ENCODE measurements at places on chromosomes 1 and 21. TPM values are rescaled to one million over a fixed set of nuclear protein-coding genes. Genes with fewer than 3 reads are reported as not detected.

MTX1 gene
- 75.2 TPM for total RNA-seq

GRCh38 chr21:42598159-42598735 lies 55.2 kb upstream of the PDE9A start:
- DNase-seq = no peak

EPHA10 gene
- total RNA-seq = under 0.01 TPM

SWT1 gene
- total RNA-seq = 1.3 TPM

KISS1 gene
- 24.7 TPM for total RNA-seq

DNA sequence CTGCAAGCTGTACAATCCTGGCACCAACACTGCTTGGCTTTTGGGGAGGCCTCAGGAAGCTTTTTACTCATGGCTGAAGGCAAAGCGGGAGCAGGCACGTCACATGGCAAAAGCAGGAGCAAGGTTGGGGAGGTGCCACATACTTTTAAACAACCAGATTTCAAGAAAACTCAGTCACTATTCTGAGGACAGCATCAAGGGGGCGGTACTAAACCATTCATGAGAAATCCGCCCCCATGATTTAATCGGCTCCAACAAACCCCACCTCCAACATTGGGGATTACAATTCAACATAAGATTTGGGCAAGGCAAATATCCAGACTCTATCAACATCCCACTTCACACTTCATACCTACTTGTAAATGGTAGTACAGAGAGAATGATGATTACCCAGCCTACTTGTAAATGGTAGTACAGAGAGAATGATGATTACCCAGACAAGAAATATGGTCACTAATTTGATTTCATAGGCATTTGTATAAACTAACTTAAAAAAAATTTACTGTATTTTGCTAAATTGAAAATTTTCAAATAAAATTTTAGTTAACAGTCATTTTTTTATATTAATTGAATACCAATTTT lies 24.9 kb downstream of the ATP5PF start:
- DNase-seq = no peak

OR2L2 gene
- total RNA-seq = not detected

LCE6A gene
- total RNA-seq = not detected

KCNE2 gene
- not detected for total RNA-seq

GRCh38 chr1:116496380-116496779 lies 74.4 kb downstream of the CD58 start:
- no peak for DNase-seq

PADI3 gene
- 0.07 TPM for total RNA-seq

DNA sequence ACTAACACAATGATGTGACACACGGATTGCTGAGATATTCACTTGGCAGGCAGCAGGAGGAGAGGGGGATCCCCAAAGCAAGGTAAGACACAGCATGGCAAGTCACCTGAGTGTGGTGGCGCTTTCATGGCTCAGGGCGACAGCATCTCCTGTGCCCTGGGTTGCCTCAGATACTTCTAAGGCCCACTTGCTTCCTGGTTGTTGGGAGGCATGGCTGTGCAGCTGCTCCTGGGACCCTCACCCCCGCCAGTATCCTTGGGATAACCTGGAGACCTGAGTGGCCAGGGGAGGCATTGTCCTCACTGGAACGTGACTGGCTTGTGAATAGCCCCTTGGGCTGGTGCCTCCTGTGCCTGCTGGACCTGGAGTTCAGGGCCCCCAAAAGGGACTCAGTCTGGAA lies 69.8 kb downstream of the STUM start:
- DNase-seq = no peak

RBM8A gene
- 228 TPM for total RNA-seq

EPHB2 gene
- 93.6 TPM for total RNA-seq

GRCh38 chr21:17759511-17760178 lies 59.5 kb downstream of the C21orf91 start:
- no peak for DNase-seq

- no peak for DNase-seq
Observed at GRCh38 chr1:44694863-44695478, 20.5 kb downstream of the ARMH1 start.

GRCh38 chr1:243253211-243253925 lies 1.7 kb downstream of the CEP170 start:
- no peak for DNase-seq

SNRPE gene
- 167 TPM for total RNA-seq

DNA sequence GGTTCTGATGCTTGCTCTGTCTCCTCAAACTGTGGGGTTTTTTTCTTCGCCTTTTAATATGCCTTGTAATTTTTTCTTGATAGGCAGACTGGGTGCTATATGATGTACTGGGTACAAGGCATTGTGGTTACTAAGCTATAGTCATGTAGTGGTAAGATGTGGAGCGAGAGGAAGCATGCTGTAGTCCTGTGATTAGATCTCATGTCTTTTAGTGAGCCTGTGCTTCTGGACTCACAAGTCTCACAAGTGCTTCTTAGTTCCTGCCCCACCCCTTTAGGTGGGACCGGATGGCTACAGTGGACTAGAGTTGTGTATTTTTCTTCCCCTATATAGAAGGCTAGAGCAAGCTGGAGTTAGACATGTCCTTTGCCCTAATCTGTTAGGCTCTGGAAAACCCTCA lies 178.7 kb downstream of the DNM3 start:
- DNase-seq = no peak

DNA sequence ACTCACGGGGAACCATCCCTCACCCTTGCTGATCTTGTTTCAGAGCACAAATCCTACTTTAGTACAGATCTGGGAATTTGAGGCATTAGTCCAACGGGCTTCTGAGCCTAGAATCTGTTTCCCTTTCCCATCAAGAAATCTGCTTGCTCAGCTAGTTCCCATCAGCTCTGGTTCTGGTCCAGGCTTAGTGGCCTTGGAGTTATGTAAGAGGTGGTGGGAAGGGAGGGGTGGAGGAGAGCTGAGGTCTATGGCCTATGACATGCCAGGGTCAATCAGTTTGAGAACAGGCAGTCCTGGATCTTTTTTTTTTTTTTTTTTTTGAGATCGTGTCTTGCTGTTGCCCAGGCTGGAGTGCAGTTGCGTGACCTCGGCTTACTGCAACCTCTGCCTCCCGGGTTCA lies 4.1 kb downstream of the GSTM1 start:
- DNase-seq = no peak

TMEM52 gene
- 5.6 TPM for total RNA-seq

XCL1 gene
- not detected for total RNA-seq

BSDC1 gene
- 56.7 TPM for total RNA-seq

- no peak for DNase-seq
Observed at GRCh38 chr1:160097151-160097910, 1.1 kb downstream of the IGSF8 start.

- DNase-seq = no peak
Observed at GRCh38 chr1:2974701-2975301, 46.5 kb upstream of the ACTRT2 start.

- DNase-seq = no peak
Observed at GRCh38 chr1:224809613-224810012, 119.9 kb upstream of the DNAH14 start.

- DNase-seq = no peak
Observed at GRCh38 chr1:85372683-85373377, 92.1 kb downstream of the DDAH1 start.

- no peak for DNase-seq
Observed at GRCh38 chr1:225963735-225964530, 22.9 kb upstream of the LEFTY2 start.

DNA sequence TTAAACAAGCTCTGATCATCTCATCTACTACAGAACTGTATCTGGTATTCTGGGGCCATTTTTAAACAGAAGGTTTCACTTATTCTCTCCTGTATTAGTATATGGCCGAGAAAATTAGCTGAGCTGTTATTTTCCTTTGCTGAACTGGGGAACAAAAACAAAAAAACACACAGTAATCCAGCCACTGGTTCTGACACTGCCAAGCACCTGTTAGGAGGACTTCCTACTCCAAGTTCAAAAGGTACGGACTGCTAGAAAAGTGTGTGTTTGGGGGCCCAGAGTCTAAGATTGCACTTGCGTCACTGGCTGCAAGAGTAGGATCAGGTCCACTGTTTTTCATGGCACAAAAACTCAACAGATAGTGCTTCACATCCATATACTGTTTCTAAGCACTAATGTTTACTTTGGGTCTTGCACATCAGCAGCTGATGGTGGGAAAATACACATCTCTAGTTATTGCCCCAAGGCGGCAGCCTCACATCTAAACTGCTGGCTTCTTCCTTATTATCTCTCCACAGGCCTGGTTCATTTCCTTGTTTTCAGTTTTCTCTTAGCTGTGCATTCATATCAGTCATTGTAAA lies 226.1 kb downstream of the FGGY start:
- no peak for DNase-seq

RXRG gene
- not detected for total RNA-seq

GRCh38 chr1:230139741-230140140 lies 72.7 kb downstream of the GALNT2 start:
- DNase-seq = no peak

DNA sequence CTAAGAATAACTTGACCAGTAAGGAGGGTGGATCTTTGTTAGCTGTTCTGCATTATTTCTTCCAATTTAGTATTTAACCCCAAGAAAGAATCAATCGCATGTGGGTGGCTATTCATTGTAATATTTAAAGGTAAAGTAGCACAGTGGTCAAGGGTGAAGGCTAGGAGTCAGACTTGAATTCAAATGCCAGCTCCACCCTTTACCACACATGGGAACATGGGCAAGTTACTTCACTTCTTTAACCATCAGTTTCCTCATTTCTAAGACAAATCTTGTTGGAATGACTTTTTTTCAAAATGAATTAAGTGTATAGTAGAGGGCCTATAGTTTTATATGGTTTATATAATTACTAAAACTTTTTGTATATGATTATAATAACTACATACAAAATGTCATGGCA lies 71.3 kb upstream of the S1PR1 start:
- no peak for DNase-seq

DNA sequence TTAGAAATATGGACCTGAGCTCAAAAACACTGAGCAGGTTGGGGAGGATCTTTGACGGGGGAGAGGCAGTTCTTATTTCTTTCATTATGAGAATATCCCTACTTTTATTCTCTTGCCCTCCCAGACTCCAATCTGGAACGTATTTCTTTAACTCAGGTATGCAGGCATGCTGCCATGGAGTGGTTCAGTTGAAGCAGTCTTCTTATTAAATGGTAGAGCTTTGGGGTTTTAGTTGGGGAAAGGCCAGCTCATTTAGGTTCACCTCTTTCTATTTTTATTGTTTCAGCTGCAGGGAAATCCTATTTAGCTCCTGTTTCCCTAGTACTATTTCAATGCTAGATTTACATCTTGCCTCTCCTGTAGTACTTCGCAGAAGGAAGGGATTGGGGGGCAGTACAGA lies 198.9 kb downstream of the TTLL7 start:
- no peak for DNase-seq

- DNase-seq = no peak
Observed at GRCh38 chr1:183882335-183883167, 77.6 kb downstream of the RGL1 start.

- no peak for DNase-seq
Observed at GRCh38 chr1:220796530-220796929, 9.8 kb downstream of the MTARC1 start.

GRCh38 chr21:41006636-41007035 lies 159.7 kb upstream of the DSCAM start:
- no peak for DNase-seq

GRCh38 chr1:67650061-67650460 lies 34.9 kb upstream of the GADD45A start:
- no peak for DNase-seq

- no peak for DNase-seq
Observed at GRCh38 chr1:218493986-218494385, 148.8 kb downstream of the TGFB2 start.

SLC16A4 gene
- 12.4 TPM for total RNA-seq

THEM5 gene
- total RNA-seq = not detected

- no peak for DNase-seq
Observed at GRCh38 chr1:226121587-226122400, 59.3 kb downstream of the H3-3A start.

KRTAP21-2 gene
- total RNA-seq = not detected

ADGRB2 gene
- total RNA-seq = 0.65 TPM

DNA sequence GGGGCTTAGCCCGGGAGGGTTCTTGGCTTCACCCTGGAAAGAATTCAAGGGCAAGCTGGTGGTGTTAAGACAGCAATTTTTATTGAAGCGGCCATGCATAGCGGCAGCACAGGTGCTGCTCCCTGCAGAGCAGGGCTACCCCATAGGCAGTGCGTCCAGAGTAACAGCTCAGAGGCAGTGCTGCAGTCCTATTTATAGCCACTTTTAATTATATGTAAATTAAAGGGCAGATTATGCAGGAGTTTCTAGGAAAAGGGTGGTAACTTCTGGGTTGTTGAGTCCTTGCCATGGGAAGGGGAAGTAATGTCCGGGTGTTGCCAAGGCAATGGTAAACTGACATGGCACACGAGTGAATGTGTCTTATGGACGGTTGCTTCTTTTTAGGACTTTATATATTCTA lies 57.0 kb downstream of the VPS26C start:
- DNase-seq = no peak

GRCh38 chr1:100516857-100517256 lies 21.1 kb upstream of the GPR88 start:
- no peak for DNase-seq

DNA sequence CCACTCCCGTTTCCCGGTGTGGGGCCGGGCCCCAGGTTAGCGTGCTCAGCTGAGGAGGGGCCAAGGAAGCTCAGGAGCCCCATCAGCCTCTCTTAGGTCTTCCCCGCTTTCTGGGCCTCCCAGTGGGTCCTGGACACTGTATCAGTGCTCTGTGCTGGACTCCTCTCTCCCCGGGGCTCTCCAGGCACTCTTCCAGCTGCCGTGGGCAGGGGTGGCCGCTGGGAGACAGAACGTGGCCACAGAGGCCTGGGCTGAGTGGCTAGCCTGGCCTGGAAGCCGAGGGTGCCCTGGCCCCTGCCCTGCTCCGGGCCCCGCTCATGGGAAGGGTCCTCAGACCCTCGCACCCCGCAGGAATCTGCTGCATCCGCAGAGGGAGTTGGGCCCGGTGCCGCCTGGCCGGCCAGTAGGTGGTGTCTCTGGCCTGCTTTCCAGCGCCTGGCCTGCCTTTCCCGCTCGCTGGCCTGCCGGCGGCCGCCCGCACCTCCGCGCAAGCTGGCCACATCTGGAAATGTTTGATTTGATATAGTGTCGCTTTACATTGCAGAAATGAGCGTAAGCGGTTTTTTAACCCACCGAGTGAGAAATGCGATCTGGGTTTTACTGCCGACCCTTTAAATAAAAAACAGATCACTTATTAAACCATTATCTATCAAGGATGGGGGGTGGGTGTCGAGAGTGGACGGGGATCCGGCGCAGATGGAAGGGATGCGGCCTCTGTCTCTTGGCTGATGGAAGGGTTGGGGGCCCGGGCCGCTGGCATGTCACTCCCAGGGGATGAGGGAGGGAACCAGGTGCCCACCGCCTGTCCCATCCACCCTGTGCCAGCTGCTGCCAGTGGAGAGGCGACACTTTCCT lies 74.4 kb upstream of the TTC34 start:
- DNase-seq = no peak

CD48 gene
- not detected for total RNA-seq

Data from epithelial cell of proximal tubule (primary cell).